ENCODE measurements at places on chromosomes 6 and 20. TPM values are rescaled to one million over a fixed set of nuclear protein-coding genes. Genes with fewer than 3 reads are reported as not detected.

- ATAC-seq: no peak
Observed at GRCh38 chr20:23148731-23149570, 62.8 kb upstream of the CD93 start.

GRCh38 chr6:13877051-13877450, 47.7 kb upstream of the RNF182 start:
- no peak for ATAC-seq

TTLL9 gene
- total RNA-seq: not detected

SAMD5 gene
- not detected for total RNA-seq

PEX7 gene
- 5.7 TPM for total RNA-seq

BPIFB1 gene
- not detected for total RNA-seq

Data from activated T-helper 17 cell treated with anti-CD3 and anti-CD28 coated beads, Interleukin-2, amount 50 U/mL, for 72 hours (primary cell).